Lung (tissue), 17 donors: ENCODE measurements at places on chromosomes 3 and 15.

DNA sequence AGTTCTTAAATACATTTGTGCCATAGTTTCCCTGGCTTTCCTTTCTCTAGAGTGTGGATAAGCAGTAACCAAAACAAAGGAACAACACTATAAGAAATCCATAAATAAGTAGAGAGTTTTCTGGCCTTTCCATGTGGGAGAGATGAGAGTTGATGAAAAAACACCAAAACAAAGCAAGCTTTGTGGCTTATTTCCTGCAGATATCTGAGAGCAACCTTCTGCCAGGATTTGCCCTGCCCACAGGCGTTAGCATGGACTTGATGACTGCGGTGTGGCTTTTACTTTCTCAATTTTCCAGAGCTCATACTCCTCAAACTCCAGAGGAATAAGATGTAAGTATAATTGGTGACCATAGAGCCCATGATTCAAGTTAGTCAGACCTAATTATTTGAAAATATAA is 194.9 kb downstream of the RAP2B start:
- H3K36me3 ChIP-seq = no peaks in the 10 kb centered on the region
- H3K27ac ChIP-seq = no peak overlapping the region
- no peak overlapping the region for H3K4me3 ChIP-seq
- DNase-seq = no peak

- H3K27me3 ChIP-seq = no peaks in the 10 kb centered on the region
- no peak overlapping the region for H3K4me3 ChIP-seq
- DNase-seq = no peak
- no peaks in the 10 kb centered on the region for H3K36me3 ChIP-seq
Observed at GRCh38 chr15:80783260-80783659, 4.1 kb downstream of the CEMIP start.

DNA sequence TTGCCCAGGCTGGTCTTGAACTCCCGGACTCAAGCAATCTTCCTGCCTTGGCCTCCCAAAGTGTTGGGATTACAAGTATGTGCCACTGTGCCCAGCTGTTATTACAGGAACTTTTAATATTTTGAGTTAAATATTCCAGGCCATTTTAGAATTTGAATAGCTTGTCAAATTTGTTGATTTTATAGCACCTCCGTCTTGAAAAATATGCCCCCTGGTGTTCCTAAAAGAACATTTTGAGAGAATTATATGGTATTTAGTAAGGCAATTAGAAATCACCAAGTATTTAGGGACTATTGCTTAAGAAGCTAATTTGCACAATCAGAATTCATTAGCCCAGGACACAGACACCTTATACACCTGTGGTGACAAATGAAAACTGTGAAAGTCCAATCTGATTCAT is 23.7 kb downstream of the PDE8A start:
- H3K4me3 ChIP-seq = no peak overlapping the region
- DNase-seq = no peak
- H3K27me3 ChIP-seq = no peaks in the 10 kb centered on the region
- no peaks in the 10 kb centered on the region for H3K36me3 ChIP-seq

DNA sequence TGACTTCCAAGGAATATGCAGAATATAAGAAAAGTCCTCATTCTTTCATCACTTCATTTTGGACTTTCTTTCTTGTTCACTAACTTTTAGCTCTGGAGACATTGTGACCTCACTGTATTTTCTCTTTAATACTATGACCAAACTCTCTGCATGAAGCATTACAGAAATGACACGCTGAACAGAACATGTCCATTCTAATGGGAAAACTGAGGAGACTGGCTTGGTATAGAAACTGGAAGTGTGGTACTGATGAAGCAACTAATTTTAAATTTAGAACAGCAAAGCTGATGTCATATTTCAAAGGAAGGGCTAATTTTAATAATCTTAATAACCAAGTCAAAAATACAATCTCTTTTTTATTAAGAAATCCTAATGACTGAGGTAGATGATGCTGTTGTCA is 4.7 kb downstream of the DPH3 start:
- H3K4me3 ChIP-seq = no peak overlapping the region
- no peak for DNase-seq
- peaks cover 7% of the 10 kb centered on the region for H3K4me1 ChIP-seq
- no peak overlapping the region for H3K27ac ChIP-seq
